Cerebellum (tissue), 4 donors: ENCODE measurements at places on chromosomes 4 and X. TPM values are rescaled to one million over a fixed set of nuclear protein-coding genes. Genes with fewer than 3 reads are reported as not detected.

TRO gene
- 78.4 TPM for total RNA-seq

ADRA2C gene
- total RNA-seq = 5.3 TPM

MPC1L gene
- not detected for total RNA-seq

UGT2A1 gene
- total RNA-seq = not detected
